HFFc6 (cell line): ENCODE measurements at places on chromosomes 2 and 18. TPM values are rescaled to one million over a fixed set of nuclear protein-coding genes. Genes with fewer than 3 reads are reported as not detected.
A peak's percentile ranks its signal among the peaks of the same experiment; 100 is the strongest.

GRCh38 chr2:224220586-224221255, 181.2 kb downstream of the FAM124B start:
- peak; percentile 53 for DNase-seq
- peaks cover 63% of the 10 kb centered on the region for H3K4me1 ChIP-seq
- H3K27me3 ChIP-seq: peaks cover 1% of the 10 kb centered on the region
- peaks cover 25% of the 10 kb centered on the region for H3K36me3 ChIP-seq

DNA sequence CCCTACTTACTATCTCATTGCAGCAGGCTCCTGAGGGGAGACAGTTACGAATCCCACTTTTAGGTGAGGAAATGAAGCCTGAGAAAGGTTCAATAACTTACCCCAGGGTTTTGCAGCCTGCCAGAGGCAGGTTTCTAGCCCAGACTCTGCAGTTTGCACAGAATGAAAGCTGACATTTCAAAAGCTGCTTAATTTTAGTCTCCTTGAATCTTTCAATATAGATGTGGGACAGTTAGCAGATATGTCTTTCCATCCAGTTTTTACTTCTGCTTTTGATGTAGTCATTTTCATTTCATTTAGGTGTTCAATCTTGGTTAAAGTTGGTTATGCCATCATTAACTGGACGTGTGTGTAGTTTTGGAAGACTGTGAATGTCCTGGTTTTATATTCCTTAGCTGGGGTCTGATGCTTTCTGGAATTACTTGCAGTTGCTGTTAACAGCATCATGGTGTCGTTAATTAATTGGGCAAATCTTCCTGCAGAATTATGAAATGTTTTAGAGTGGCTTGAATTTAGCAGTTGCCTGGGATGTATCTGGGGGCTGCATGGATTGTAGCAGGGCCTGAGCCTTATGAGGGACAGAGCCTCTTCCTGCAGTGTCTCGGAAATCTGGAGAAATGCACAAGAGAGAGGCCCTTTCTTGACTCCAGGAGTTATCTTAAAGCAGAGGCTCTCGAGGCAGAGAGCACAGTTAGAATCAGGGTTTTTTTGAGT, 100.8 kb downstream of the ZNF532 start:
- peak overlapping the region; percentile 50 for H3K4me3 ChIP-seq
- H3K4me1 ChIP-seq: peaks cover 74% of the 10 kb centered on the region
- H3K36me3 ChIP-seq: peaks cover 18% of the 10 kb centered on the region
- H3K27ac ChIP-seq: peak overlapping the region; percentile 72
- DNase-seq: no peak
- no peaks in the 10 kb centered on the region; the same call in none of the 2 replicates for H3K27me3 ChIP-seq

GRCh38 chr2:19439081-19439480, 80.7 kb upstream of the OSR1 start:
- no peak overlapping the region for H3K27ac ChIP-seq
- H3K36me3 ChIP-seq: no peaks in the 10 kb centered on the region
- no peak overlapping the region for H3K4me3 ChIP-seq
- peaks cover 6% of the 10 kb centered on the region; the same call in 1 of the 2 replicates for H3K4me1 ChIP-seq
- H3K27me3 ChIP-seq: peaks cover 25% of the 10 kb centered on the region
- no peak for DNase-seq

DNA sequence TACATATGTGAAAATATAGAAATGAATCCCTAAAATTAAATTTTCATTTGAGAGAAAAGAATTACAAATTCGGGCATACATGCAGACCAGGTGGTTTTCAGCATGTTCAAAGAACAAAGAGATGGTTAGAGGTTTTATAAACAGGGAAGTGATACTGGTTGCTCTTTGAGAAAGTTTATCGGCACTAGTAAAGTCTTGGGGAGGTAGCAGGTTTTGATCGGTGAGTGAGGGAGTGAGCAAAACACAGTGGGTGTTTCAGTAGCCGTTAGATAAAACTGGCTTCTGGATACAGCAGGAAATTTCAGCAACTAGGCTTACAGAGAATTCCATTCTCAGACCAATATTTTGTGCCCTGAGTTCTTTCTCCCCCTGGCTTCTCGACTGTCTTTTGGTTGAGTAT, 51.1 kb downstream of the DSC3 start:
- no peaks in the 10 kb centered on the region for H3K27me3 ChIP-seq
- no peaks in the 10 kb centered on the region for H3K36me3 ChIP-seq

GRCh38 chr2:30933496-30933895, 126.2 kb upstream of the CAPN13 start:
- H3K27ac ChIP-seq: no peak overlapping the region
- H3K27me3 ChIP-seq: no peaks in the 10 kb centered on the region; the same call in none of the 2 replicates
- H3K36me3 ChIP-seq: no peaks in the 10 kb centered on the region
- H3K4me1 ChIP-seq: no peaks in the 10 kb centered on the region

GRCh38 chr18:79857082-79857671, 59.4 kb downstream of the KCNG2 start:
- H3K36me3 ChIP-seq: peaks cover 6% of the 10 kb centered on the region; the same call in 1 of the 2 replicates
- H3K4me3 ChIP-seq: no peak overlapping the region
- no peak for DNase-seq

The TEKT4 gene
- not detected in 3 replicates for total RNA-seq

- DNase-seq: peak; percentile 98
- peaks cover 69% of the 10 kb centered on the region for H3K4me1 ChIP-seq
- peak overlapping the region; percentile 81 for H3K4me3 ChIP-seq
- H3K36me3 ChIP-seq: no peaks in the 10 kb centered on the region; the same call in 1 of the 2 replicates
- H3K27ac ChIP-seq: peak overlapping the region; percentile 97
- H3K27me3 ChIP-seq: no peaks in the 10 kb centered on the region
Observed at GRCh38 chr2:150495993-150496627, 8.6 kb upstream of the RND3 start.

DNA sequence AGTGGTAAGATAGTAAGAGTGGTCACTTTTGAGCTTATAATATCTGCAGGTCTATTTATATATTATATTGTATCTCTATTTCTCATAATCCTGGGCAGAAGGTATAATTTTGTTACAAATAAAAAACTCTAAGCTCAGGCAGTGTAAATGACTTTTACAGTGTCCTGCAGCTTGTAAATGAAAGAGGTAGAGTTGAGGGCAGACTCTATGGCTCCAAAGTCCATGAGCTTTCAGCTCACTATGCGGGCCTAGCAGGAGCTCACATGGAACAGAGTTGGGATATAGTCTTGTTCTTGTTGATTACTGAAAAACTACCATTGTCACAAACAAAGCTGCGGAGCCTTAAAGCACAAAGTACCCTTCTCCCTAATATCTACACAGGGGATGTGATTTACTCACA, 361.4 kb downstream of the LNPK start:
- H3K4me1 ChIP-seq: no peaks in the 10 kb centered on the region
- no peak overlapping the region for H3K27ac ChIP-seq
- no peak overlapping the region for H3K4me3 ChIP-seq
- DNase-seq: no peak
- no peaks in the 10 kb centered on the region; the same call in 1 of the 2 replicates for H3K27me3 ChIP-seq

The STPG4 gene
- total RNA-seq: 0.19 to 0.62 TPM in 2 of 3 replicates, not detected in the other

- peaks cover 1% of the 10 kb centered on the region; the same call in 1 of the 2 replicates for H3K36me3 ChIP-seq
- H3K4me1 ChIP-seq: peaks cover 30% of the 10 kb centered on the region
- H3K4me3 ChIP-seq: no peak overlapping the region
- no peak overlapping the region for H3K27ac ChIP-seq
Observed at GRCh38 chr2:226600184-226600583, 199.4 kb downstream of the IRS1 start.

DNA sequence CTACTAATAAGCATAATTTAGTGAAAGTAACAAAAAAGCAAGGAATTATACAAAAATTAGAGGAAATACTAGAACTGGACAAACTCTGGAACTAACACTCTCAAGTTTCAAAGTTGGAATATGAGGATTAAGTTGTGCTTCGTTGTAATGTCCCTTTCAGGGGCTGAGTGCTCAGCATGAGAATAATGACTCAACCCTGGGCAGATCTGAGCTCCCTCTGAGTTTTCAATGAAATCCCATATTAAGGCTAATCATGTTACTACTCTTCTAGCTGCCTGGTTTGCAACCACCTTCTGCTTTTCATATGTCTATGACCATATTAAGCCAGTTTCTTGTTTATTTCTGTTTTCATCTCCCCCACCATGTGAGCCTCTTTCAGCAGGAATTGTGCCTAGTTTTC, 274.9 kb upstream of the LRRTM4 start:
- no peaks in the 10 kb centered on the region for H3K27me3 ChIP-seq
- H3K4me3 ChIP-seq: no peak overlapping the region
- DNase-seq: no peak
- no peaks in the 10 kb centered on the region for H3K4me1 ChIP-seq
- H3K36me3 ChIP-seq: no peaks in the 10 kb centered on the region
- H3K27ac ChIP-seq: no peak overlapping the region

GRCh38 chr18:65876310-65876709, 125.5 kb downstream of the CDH7 start:
- DNase-seq: no peak
- H3K36me3 ChIP-seq: no peaks in the 10 kb centered on the region; the same call in 1 of the 2 replicates
- H3K27ac ChIP-seq: no peak overlapping the region
- no peaks in the 10 kb centered on the region for H3K4me1 ChIP-seq
- no peaks in the 10 kb centered on the region for H3K27me3 ChIP-seq
- no peak overlapping the region for H3K4me3 ChIP-seq

The GLB1L gene
- total RNA-seq: 4.8 to 5.5 TPM (median 4.8 TPM) in 3 replicates

- DNase-seq: peak; percentile 63
- H3K27ac ChIP-seq: peak overlapping the region; percentile 90
- H3K36me3 ChIP-seq: 0 out of 2 replicates have a peak, but pooled peaks cover 10% of the 10 kb centered on the region
- H3K4me3 ChIP-seq: peak overlapping the region; percentile 14
Observed at GRCh38 chr18:9627642-9628041, 13.3 kb upstream of the PPP4R1 start.

DNA sequence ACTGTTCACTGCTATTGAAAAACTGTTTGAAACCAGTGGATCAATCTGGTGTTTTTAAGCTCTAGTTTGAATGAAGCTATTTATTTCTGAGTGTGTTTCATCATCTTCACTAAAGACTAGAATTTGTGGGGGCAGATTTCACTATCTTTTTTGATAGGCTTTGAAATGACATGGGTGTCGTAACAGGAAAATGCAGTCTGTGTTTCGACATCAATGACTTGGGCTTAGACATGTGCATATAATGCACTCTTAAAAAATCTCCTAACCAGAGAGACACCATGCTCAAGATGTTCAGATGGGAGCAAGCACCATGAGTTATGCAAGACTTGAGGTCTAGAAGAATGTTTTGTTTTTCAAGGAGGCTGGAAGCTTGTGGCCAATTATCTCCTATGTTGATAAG, 221.6 kb downstream of the GPD2 start:
- H3K4me3 ChIP-seq: no peak overlapping the region
- no peaks in the 10 kb centered on the region for H3K36me3 ChIP-seq
- H3K4me1 ChIP-seq: no peaks in the 10 kb centered on the region
- H3K27me3 ChIP-seq: peaks cover 2% of the 10 kb centered on the region
- no peak for DNase-seq

The RGPD5 gene
- 16.7 to 19.6 TPM (median 17.8 TPM) in 3 replicates for total RNA-seq

GRCh38 chr2:234730066-234730640, 221.7 kb upstream of the SH3BP4 start:
- no peak overlapping the region for H3K4me3 ChIP-seq
- H3K27ac ChIP-seq: no peak overlapping the region
- no peak for DNase-seq
- H3K27me3 ChIP-seq: peaks cover 3% of the 10 kb centered on the region
- H3K4me1 ChIP-seq: peaks cover 12% of the 10 kb centered on the region

The CD207 gene
- total RNA-seq: not detected in 3 replicates

DNA sequence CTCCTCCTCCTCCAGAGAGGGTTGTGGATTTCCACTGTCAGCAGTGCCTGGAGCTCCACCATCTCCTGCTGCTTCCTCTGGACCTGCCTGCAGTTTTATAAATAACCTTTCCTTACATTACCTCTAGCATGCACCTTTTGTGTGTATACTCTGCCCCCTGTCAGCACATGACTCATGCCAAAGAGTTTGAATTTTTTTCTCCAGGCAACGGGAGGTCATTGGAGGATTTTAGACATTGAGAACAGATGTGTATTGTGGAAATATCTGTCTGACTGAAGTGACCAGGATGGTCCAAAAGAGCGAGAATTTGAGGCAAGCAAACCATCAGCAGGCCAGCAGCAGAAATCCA, 31.7 kb downstream of the IL37 start:
- H3K27ac ChIP-seq: no peak overlapping the region
- H3K4me1 ChIP-seq: peaks cover 20% of the 10 kb centered on the region
- H3K36me3 ChIP-seq: no peaks in the 10 kb centered on the region
- peak; percentile 10 for DNase-seq

DNA sequence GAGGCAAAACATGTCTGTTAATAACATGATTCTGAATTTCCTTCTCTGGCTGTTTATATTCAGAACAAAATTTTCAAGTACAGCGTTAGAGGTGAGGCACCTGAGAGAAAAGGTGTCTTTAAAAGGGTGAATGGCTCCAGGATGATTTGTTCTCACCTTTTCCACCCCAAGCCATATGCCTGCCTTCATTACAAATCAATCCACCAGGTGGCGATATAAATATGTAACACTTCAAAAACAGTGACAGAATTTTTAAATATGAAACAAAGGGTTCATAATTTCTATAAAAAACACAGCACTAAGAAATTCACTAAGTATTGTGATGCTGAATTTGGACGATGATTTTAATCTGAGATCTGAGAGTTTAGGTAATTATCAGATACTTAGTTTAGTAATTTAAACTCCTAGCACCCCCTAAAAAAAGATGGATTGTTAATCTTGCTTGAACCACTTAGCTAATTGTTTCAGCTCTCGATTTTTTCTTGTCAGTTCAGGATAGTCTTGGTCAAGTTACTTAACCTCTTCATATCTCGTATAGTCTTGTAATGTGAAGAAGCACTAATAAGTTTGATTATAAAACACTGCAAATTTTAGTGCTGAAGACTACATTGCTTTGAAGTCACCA, 528.8 kb downstream of the CPS1 start:
- peak; percentile 17 for DNase-seq
- H3K4me1 ChIP-seq: no peaks in the 10 kb centered on the region
- no peak overlapping the region for H3K4me3 ChIP-seq
- H3K27me3 ChIP-seq: no peaks in the 10 kb centered on the region
- H3K36me3 ChIP-seq: no peaks in the 10 kb centered on the region

The HOXD1 gene
- not detected in 3 replicates for total RNA-seq

DNA sequence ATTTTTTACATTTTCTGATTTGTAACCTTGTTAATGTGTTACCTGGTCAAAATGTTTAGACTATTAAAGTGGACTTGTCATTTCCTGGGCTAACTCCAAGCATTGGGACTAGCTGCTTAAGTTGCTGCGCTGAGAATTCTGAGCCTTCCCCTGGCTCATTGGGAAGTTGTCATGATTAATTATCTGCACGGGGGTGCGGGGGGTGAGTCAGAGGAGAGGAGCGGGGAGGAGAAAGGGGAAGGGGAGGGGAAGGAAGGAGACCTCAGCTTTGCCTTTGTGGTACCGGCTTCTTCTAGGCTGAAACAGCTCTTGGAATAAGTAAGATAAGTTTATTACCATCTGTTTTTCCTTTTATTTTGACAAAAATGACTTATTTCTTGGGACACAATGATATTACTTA, 52.9 kb upstream of the APCDD1 start:
- H3K36me3 ChIP-seq: no peaks in the 10 kb centered on the region
- peaks cover 15% of the 10 kb centered on the region for H3K4me1 ChIP-seq
- peaks cover 14% of the 10 kb centered on the region for H3K27me3 ChIP-seq
- H3K4me3 ChIP-seq: no peak overlapping the region

GRCh38 chr18:64165906-64166305, 17.0 kb upstream of the LINC00305 start:
- no peaks in the 10 kb centered on the region for H3K4me1 ChIP-seq
- no peak overlapping the region for H3K4me3 ChIP-seq
- no peaks in the 10 kb centered on the region for H3K36me3 ChIP-seq
- no peak for DNase-seq
- no peak overlapping the region for H3K27ac ChIP-seq
- no peaks in the 10 kb centered on the region for H3K27me3 ChIP-seq

GRCh38 chr2:45771261-45771660, 119.8 kb downstream of the PRKCE start:
- no peaks in the 10 kb centered on the region for H3K36me3 ChIP-seq
- no peaks in the 10 kb centered on the region for H3K27me3 ChIP-seq
- H3K27ac ChIP-seq: peak overlapping the region; percentile 71
- peak overlapping the region; percentile 77; the same call in 1 of the 2 replicates for H3K4me3 ChIP-seq
- no peak for DNase-seq
